ENCODE measurements at places on chromosomes 5 and 9.
A peak's percentile ranks its signal among the peaks of the same experiment; 100 is the strongest.

DNA sequence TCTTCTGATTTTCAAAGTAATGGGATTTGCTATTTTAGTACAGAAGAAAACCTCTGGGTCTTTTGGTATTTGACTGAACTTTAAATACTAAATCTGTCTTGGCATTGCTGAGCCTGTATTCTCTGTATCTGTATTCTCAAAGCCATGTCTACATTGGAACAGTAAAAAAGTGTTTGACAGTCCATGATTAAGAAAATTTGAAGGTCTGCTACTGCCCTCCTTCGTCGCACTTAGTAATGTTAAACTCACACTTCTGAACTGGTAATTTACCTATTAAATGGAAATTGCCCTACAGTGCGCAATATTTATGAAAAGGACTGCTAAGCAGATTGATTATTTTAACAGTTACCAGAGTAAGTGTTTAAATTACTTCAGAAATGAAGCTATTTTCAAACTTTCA lies 165.7 kb upstream of the SMC2 start:
- no peak for DNase-seq

- no peak for DNase-seq
Observed at GRCh38 chr5:73390972-73391371, 57.6 kb downstream of the FOXD1 start.

DNA sequence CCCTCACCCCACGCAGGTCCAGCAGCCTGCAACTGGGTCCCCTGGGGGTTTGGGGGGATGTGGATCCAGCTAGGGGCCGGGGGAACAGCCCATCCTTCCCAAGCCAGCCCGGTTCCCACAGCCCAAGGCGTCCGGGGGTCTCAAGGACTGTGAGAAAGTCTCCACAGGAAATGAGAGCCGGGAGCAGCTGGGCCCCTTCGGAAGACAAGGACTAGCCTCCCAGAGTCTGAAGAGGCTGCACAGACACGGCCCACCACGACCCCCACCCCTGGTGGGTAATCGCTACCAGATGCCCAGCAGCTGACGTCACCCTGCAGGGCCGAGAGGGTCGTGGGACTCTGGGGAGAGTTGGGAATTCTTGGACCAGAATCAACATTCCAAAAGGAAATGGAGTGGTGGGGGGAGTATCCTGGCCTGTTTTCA lies 10.5 kb downstream of the SH2D3C start:
- peak; percentile 91 for DNase-seq

GRCh38 chr5:168027007-168027406 lies 264.4 kb upstream of the WWC1 start:
- no peak for DNase-seq

- no peak for DNase-seq
Observed at GRCh38 chr5:154593071-154593470, 115.0 kb upstream of the HAND1 start.

All from endothelial cell of umbilical vein (primary cell).